ENCODE measurements at places on chromosomes 2 and 18.

GRCh38 chr2:216905649-216906329, 45.9 kb upstream of the TNP1 start:
- DNase-seq, result no peak

DNA sequence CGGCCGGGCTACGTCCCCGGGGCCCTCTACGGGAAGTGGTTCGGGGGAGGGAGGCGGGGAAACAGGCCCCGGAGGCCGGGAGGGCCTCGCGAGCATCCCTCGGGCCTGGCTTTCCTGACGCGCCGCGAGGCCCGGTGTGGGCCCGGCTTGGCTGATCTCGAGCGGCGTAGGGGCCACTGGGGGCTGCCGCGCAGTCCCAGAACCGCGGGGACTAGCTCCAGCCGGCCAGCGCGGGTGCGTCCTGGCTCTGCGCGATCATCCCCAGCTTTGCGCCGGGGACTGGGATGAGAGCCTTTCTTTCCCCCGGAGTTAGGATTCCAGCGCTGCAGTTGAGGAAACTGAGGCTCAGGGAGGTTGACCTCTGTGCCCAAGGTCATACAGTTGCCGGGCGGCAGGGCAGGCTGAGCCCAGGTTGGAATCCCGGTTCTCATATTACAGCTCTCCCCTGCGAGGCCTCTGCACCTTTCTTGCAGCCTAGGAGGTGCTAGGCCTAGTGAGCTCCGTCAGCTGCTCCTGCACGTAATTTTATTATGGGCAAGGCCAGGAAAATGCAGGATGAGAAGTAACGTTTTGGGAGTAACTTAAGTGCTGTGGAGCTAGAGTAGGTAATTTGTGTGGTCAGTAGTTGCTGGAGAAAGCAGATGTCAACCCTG, 501 bp downstream of the LPIN1 start:
- peak; percentile 52 for DNase-seq

DNA sequence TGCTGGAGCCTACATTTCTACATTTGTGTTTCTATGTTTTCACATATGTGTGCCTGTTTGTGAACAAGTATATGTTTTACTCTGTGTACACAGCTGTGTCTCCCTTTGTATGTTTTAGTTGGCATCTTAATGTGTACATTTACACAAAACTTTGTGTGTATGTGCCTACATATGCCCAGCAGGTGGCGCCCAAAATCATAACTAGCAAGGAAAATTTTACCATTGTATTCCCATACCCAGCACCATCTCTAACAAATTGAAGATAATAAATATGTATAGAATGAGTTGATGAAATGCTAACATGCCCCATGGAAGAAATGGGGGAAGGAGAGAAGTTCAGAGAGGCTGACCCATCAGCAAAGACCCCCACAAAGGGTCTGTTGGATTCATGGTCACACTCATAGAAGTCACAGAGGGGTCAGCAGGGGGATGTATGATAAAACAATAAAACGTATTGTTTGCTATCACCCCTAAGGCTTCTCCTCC, 48.1 kb downstream of the PKDCC start:
- DNase-seq, result peak; percentile 77

DNA sequence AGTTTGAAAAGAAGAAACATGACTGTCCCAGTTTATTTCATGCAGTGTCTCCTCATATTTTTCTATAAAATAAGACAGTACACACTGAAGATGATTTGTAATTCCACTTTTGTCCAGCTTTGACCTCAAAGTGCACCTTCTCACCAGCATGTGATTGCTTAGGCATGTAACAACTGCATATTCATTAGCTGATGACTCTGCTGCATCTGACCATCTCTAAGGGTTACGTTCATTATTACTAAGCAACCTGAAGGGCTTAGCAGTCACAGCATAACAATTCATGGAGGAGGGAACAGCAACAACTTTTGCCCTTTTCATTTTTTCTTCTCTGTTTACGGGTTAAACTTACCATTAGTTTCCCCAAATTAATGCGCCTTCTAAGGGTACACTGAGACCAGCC, 330.6 kb upstream of the PIK3C3 start:
- DNase-seq, result no peak

DNA sequence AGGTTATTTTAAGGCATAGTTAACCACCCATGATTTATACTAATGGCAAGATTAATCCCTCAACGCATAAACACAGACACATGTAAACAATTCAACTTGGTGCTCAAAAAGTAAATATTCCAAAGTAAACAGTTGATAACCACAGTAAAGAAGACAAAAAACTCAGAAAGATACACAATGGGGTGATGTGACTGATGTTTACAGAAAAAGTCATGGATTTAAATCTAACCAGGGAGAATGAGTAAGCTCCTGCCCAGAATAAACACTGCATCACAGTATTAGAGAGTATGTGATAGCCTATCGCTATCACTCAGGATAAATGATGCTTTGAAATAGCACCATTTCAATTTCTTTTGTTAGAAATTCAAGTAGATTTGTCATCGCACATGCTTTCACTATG, 49.3 kb downstream of the HIBCH start:
- no peak for DNase-seq

DNA sequence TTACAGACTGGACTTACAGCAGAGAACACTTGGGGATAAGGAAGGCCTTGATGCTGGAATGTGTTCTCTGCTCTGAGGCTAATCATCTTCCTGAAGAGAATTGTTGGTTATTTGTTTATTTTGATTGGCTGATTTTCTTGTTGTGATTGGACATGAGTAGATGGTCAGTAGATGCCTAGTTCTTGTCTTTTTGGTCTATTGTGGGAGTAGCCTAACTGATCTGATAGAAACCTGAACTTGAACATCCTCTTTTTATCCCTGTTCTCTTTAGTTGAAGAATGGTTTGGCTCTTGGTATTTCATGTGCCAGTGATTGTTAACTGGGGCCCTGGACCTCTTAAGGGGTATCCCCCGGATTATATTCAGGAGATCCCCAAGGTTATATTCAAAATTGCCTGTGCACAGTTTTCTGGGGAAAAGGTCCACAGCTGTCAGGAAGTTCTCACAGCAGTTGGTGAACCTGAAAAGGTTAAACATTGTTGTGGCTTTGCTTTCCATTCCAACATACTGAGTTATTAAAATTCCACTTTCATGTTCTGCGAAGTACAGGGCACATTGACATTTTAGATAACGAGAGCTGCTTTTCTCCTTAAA, 13.6 kb downstream of the TWSG1 start:
- DNase-seq, result no peak

GRCh38 chr18:8380926-8381325, 228.3 kb upstream of the RAB12 start:
- no peak for DNase-seq

GRCh38 chr18:34911661-34912384, 129.4 kb upstream of the MAPRE2 start:
- DNase-seq, result no peak

DNA sequence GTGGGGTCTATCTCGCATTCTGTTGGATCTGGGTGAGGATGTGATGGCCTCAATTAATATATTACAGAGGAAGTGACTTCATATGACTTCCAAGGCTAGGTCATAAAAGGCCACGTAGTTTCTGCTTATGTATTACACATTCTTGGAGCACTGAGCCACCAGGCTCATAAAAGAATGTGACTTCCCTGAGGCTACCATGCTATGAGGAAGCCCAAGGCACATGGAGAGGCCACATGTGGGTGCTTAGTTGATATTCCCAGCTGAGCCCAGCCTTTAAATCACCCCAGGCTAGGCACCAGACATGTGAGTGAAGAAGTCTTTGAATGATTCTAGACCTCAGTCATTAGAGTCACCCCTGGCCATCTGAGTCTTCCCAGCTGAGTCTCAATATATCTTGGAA, 13.3 kb upstream of the REEP1 start:
- DNase-seq, result no peak

Measured in WERI-Rb-1 (cell line).